Stimulated activated CD4-positive, alpha-beta T cell treated with anti-CD3 and anti-CD28 coated beads, TNF-alpha, amount 100 ng/mL, for 1 hour (primary cell): ENCODE measurements at places on chromosomes 6 and 20.

DNA sequence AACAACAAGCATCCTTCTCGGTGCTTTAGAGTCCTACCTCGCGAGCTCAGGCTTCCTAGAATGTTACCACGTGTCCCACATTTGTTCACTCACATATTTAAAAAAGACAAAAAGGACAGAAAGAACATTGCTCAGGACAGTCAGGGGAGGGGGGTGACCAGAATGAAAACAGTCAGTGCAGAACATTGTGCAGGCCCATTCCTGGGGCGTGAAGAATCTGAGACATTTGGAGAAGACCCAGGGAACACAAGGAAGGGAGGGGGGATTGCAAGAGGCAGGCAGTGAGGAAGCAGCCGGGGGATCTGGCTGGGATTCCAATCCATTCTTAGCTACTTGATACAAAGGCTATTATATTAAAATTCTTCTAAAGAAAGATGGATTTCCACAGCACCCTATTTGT is 270.4 kb upstream of the CITED2 start:
- no peak for DNase-seq

GRCh38 chr6:39295611-39296011 is 18.6 kb downstream of the KCNK17 start:
- DNase-seq = no peak

DNA sequence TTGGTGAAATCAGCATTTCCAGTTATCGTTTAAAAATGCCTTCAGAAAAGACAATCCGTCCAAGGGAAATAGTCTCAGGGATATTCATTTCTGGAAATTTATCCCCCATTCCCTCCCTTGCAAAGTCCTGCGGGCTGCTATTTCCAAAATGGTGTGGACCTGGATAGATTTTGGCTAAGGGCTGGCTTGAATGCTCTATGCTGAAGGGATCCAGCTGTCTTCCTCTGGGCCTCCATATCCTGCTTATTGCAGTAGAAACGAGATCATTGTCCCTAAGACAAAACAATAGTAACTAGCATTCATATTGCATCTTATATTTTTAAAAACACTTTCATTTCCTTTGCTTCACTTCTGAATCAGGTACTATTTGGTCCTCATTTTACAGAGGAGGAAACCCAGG is 129.9 kb downstream of the ANKRD60 start:
- DNase-seq = no peak

- DNase-seq = no peak
Measured at GRCh38 chr6:43405354-43405753, 22.0 kb upstream of the ABCC10 start.

GRCh38 chr20:9689041-9689440 is 149.8 kb downstream of the PAK5 start:
- no peak for DNase-seq

DNA sequence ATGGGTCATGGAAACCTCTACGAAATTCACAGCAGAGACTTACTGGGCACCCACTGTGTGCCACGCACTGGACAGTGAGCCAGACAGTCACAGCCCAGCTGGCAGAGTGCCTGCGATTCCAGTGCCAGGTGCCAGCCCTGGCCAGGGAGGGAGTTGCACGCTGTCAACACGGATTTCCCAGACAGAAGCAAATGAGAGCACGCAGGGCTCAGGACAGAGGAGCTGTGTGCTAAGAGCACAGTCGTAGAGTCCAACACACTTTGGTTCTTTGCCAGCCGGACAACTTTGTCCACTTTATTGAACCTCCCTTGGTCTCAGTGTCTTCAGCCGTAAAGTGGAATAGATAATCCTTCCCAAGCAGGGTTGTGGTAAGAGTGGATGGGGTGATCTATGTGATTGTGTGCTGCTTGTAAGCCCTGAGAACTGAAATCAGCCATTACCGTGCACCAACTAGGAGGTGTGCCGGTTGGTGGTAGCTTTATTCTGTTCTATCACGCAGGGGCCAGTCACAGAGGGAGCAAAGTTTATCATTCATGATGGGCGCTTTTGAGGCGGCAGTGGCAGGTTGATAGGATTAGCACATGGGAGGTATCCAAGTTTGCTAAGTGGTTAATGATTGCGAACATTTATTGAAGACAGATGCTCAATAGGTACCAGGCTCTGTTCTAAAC is 40.6 kb downstream of the SIRPA start:
- no peak for DNase-seq

DNA sequence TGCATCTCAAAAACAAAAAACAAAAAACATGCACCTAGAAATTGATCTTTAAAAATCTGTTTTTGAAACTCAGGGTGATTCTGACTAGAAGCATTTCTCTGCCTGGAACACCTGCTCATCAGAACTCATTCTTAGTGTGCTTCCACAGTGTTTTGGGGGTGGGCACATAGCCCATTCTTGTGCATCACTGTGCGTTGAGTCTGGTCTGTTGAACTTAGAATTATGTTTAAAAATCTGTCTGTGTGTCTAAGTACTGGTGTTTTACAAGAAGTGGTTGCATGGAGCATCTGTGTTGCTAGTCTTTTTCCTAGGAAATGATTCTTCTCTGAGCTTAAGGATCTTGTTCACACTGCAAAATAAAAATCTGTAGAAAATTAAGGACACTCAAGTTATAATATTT is 264.5 kb downstream of the SOX4 start:
- no peak for DNase-seq

GRCh38 chr6:163531122-163531521 is 116.6 kb downstream of the QKI start:
- no peak for DNase-seq
